Posterior cingulate gyrus (tissue), 11 donors: ENCODE measurements at places on chromosomes 4 and X.

DNA sequence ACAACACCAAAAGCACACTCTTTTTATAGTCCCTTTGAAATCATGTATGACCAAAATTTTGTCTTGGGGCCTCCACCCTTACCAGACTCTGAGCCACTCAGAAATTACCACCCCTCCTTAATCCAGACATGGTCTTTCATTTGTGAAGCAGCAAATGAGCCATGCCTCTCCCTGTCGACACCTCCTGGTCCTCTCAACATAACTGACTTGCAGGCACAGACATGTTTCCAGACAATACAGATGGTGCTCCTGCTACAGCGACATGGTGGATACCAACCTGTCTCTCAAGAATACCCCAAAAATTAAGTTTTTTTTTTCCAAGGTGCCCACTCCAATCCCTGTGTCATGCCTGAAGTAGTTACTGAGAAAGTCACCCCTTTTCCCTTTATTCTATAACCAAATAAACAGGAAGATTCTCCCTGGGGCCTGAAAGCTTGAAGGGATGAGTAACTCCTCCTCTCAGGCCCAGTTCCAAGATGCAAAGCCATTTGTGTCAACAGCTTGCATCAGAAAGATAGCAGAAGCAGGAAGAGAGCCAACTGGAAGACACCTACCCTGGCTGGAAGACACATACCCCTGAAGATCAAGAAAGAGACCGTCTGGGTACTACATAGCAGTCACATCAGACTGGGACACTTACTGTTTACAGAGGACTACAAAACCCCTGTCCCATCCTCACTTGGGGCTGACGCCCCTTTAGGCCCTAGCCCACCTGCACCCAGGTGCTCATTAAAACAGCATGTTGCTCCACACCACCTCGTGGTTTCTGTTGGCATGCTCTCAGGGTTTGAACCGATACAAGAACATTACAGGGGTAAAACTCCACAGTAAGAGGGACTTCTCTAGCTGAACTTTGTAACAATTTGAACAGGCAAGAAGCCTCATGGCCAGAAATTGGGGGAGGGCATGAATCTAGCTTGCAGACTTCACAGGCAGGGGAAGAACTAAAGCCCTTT, 5.5 kb upstream of the UGT2B17 start:
- no peak for DNase-seq

DNA sequence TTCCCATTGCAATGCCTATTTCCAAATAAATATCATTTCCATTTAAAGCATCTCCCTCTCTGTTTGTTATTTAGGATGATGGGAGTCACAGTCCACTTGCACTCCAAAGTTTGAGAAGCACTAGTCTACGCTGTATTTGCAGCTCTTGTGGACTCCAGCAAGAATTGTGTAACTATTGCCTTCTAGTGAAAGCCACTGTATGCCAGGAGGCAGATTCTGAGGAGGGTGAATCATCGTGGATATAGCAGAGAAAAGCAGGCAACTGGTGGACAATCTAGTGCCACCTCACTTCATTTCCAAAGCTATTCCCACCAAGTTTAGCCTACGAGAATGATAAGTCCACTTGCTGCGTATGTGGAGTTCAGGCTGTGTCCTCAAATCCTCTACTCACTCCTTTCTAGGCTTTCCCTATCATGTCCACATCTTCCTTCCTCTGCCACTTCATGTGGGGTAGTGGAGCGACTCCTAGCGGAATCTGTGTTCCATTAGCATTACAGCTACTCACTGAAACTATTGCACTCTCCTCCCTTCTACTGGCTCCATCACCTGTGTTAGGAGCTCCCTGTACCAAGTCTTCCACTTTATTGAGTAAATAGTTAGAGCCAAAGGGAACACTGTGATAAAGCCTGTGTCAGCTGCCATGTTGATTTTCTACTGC, 501.8 kb upstream of the GALNT7 start:
- DNase-seq: no peak

DNA sequence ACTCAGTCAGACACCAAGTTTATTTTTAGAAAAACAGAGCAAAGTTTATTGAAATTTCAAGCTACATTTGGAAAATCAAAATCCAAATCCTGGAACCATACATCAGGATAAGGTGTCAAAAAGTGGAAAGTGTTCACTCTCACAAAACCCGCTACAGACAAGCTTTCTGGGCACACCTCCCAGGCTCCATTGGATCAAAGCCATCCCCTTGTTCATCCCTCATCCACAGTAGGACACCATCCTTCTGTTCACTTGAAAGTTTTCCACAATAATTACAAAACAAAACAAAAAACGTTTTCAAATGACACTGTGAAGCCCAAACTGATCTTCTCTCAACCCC, 62.4 kb downstream of the TSC22D3 start:
- no peak for DNase-seq

DNA sequence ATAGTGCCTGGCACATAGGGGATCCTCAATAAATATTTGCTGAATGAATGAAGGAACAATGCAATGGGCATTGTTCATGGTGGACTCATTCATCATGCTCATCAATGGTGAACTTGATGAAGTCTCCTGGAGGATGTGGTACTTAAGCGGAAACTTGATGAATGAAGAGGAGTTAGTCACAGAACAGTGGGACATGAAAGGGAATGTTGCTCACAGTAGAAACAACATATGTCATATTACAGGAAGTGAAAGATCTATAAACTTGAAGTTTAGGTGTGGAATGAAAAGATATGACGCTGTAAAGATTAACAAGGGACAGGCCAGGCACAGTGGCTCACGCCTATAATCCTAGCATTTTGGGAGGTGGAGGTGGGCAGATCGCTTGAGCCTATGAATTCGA, 224.1 kb downstream of the PPP3CA start:
- no peak for DNase-seq

DNA sequence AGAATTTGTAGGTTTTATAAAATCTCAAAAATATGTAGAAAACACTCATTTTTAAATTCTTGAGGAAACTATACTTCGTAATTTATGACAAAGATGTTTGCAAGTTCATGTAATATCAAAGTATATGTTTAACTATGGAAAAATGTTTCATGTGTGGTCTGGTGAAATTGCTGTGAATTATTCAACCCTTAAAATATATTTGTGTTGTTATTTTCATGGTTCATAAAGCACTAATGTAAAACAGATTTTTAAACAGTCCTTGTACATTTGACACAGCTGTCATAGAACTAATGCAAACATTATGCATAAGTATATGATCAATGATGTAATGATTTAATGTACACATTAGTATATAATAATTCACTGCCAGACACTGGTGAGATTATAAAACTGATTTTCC, 83.1 kb upstream of the ARSJ start:
- DNase-seq: no peak

- peak; percentile 48 for DNase-seq
Measured at GRCh38 chr4:143514497-143514896, 995 bp downstream of the SMARCA5 start.

GRCh38 chr4:158461336-158461735, 60.3 kb upstream of the RXFP1 start:
- DNase-seq: no peak

DNA sequence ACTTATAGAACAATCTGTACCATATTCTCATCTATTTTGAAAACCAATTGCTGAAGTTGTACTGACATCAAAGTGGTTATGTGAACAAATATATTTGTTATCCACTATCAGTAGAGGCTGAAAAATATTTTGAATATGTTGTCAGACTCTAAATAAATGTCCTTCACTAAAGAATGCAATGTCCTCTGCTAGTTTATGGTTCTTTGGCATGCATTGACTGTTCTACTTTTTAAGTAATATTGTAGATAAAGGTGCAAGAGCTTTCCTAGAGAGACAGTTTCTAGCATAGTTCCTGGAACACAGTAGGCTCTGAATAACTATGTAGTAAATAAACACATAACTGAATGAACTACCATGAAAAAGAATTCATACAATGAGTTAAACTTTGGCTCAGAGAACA, 18.2 kb upstream of the COX7B2 start:
- DNase-seq: no peak

- no peak for DNase-seq
Measured at GRCh38 chr4:118941149-118941548, 52.5 kb downstream of the SYNPO2 start.

GRCh38 chr4:182427554-182427953, 184.4 kb downstream of the TENM3 start:
- DNase-seq: no peak

- no peak for DNase-seq
Measured at GRCh38 chrX:133350751-133351150, 64.5 kb downstream of the GPC4 start.

DNA sequence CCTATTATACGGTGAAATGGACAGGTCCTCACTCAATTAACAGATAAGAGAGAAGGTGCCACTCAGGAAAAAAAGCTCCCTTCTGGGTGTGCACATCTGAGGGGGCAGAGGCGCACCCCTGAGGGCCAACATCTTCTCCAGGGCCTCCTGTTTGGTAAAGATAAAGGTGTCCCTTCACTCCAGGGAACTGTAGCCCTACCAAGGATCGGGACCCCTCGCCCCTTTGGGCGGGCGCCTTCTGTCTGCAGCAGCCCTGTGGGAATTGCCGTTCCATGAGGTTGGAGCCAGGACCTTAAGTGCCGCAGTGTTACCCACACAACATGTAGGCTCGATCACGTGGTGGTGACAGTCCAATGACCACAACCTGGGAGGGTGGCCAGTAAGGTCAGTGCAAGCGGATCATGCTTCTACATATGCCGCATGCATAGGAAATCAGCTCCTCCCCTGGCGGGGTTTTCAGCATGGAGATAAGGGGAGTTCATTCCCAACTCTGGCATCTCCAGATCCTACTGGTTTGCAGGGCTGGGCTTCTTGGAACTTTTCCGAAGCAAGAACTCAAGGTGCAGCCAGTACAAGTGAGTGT, 253.3 kb downstream of the EVC2 start:
- DNase-seq: no peak

DNA sequence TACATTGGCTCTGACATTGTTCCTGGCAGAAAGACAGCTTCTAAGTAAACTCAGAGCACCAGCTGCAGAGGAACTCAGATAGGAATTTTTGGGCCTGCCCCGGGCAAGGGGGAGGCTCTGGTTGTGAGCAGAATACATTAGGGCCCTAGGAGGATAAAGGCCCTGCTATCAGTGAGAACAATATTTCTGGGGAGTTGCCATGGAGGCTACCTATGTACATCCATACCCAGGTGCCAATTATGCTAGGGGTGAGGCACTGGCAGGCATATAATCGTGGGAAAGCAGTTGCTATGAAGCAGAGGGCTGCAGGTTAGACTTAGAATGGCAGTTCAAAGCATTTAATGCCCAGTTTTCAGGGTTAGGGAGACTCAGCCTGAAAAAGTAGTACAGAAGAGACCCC, 273.5 kb upstream of the EDA2R start:
- no peak for DNase-seq

DNA sequence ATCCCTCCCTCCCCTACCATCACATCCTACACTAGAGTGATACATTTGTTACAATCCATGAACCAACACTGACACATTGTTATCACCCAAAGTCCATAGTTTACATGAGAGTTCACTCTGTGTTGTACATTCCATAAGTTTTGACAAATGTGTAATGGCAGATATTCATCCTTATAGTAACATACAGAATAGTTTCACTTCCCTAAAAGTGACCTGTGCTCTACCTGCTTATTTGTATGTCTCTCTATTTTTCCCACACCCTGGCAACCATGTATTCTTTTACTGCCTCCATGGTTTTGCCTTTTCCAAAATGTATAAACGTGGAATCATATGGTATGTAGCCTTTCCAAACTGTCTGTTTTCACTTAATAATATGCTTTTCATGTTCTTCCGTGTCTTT, 42.2 kb upstream of the HPGD start:
- DNase-seq: no peak

GRCh38 chr4:139176302-139177048, 543 bp downstream of the ELF2 start:
- peak; percentile 96 for DNase-seq

DNA sequence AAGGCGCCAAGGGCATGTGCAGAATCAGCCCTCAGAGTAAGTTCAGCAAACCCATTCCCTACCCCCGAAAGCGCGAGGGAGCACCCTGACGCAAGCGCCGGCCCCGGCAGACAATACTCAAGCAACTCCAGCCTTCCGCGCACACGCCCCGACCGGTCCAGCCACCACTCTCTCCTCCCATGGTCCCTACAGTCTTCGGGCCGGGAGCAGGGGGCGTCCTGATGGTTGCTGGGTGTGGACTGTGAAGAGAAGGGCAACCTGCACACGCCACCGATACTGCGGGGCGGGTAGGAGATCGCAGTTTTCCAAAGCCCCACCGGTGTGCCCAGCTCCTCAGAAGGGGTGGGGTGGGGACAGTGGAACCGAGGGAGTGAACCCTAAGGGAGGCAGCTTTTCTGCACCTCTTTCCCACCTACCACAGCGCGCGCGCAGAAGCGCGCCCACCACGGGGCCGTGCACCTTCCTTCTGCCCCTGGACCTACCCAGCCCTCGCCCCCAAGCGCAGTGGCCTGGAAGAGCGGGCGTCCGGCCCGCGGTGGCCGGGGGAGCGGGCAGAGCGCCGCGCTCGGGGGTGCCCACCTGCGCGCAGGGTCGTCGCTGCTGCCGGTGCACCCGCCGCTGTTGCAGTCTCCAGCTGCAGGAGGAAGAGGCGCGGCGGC, 650.2 kb upstream of the DIPK2B start:
- peak; percentile 72 for DNase-seq

DNA sequence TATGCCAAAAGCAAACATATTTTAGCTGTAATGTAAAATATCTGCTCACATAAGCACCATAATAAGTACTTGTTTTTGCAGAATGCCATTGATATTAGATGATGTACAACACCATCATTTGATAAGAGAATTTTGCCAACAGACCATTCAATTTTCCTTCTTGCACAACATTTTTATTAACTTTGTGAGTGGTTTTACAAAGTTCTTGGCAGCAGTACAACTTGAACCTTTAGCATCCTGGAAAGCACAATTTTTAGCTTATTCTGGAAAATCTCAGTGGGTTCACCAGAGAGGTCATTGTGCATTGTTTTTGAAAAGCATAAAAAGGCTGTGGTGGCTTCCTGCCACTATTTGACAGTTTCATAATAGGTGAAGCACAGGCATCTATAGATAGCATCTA, 26.4 kb upstream of the REPS2 start:
- no peak for DNase-seq

- peak; percentile 30 for DNase-seq
Measured at GRCh38 chr4:150079081-150079581, 886 bp downstream of the DCLK2 start.

DNA sequence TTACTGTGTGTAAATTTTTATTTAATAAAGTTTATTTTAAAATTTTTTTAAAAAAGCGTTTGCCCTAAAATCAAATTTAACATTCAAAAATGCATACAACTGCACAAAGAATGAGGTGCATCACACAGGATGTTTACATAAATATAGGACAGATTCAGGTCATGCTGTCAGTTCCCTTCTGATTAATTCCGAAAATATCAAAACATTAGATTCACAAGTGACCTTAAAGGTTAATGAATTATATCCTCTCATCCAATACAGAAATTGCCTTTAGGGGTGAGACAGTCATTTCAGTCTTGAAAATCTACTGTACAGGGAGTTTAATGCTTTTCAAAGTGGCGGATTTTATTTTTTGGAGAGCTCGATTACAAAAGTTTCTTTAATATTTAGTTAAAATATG, 208.7 kb upstream of the FTHL17 start:
- DNase-seq: no peak
